Left kidney (tissue), 8 donors: ENCODE measurements at places on chromosomes 6 and 20.

GRCh38 chr20:48482790-48483189 is 345.0 kb downstream of the PREX1 start:
- no peak for DNase-seq

DNA sequence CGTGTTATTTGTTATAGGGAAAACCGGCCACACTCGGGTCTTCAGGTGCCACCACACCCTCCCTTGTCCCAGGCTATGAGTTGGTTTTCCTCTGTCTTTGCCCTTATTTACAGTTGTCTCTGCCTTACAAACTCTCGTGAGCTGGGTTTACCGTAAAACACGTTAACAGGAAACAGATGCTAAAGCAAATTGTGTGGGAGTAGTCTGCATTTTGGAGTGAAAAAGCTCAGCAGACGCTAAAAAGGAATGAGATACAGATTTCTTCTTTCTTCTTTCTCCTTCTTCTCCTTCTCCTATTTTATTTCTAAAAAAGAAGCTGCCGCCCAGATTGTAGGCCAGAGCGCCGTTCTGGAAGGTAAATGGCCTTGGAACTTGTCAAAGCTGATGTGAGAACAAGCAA is 51.9 kb downstream of the APCDD1L start:
- DNase-seq, result no peak

DNA sequence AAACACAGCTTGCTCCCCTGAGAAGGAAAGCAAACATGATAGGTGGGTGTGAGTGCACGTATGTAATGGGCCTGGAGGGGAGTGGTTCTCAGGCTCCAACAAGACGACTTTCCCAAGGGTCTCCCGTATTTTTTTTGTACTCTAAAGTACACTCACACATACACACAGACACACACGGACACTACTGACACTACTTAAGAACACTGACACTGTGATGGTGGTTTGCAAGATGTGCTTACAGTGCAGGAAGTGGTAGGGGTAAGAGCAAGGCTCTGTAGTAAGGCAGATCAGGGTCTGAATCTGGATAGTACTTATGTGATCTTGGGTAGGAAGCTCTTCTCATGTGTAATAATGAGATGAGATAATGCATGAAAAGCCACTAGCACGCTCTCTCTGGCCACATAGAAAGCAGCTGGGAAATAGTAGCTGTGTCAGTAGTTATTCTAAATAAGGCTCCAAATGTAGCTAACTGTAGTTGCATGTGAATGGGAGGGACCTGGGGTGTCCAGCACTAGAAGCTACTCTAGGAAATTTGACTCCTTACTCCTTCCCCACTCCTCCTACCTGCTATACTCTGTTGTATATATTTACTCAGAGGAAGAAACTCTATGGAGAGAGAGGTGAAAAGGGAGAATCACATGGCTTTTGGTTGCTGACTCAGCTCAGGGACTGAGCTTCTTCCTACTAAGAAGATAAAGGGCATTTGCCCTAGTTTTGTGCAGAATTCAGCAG is 8.4 kb upstream of the ZBTB24 start:
- DNase-seq, result no peak

DNA sequence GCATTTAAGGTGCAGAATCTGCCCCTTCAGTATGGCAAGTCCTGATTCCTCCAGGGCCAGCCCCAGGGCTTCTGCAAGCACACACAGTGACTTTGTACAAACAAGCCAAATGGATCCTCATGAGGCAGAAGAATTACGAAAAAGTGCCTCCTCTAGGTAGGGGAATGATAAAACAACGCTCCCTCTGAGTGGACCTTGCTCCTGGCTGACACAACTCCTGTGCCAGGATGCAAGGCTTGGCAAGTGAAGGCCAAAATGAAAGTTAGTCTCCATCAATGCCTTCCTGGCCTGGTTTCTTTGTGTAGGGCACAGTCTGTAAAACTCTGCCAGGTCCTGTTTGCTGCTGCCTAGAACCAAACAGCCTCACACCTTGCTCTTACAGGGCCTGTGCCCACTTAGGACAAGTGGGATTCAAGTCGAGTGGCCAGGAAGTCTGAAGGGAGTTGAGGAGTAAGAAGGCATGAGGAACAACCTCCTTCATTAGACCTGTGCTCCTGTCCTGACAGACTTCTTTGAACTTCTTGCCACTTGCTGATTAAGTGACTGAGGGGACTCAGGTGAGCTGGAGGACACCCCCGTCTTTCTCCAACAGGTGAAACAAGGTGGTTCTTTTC is 417.1 kb downstream of the CDC5L start:
- no peak for DNase-seq

DNA sequence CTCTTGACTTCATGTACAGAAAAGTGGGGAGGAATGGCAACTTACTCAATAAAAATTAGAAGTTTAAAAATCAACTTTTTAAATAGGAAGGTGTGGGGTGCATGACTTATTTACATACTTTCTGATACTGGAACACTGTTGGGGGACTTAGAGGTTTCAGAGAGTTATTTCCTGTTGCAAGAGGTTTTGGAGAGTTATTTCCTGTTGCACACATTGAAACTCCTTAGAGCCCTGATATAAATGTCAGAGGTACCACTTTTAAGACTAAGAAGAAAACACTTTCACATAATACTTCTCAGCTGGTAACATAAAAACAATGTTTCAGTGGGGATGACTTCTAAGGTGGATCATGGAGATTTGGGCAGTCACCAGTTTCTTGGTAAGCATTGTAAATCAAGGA is 579.9 kb downstream of the MMUT start:
- no peak for DNase-seq

DNA sequence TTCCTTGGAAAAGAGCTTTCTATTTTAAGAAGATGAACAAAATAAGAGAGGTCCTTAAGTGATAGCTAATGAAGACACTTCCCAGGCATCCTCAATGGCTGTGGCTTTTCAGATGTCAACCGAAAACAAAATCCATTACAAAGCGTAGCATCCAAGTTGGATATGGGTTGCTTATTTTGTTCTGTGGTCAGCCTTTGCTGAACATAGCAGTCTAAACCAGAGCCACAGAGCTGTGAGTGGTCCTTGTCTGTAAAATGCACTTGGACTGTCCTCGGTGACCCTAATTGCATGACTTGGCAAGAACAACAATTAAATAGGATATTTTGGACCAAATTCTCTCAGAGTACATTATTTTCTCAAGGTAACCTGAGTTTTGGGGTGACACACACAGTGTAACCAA is 10.4 kb upstream of the BFSP1 start:
- DNase-seq, result no peak

- no peak for DNase-seq
Observed at GRCh38 chr6:1700278-1700967, 90.7 kb downstream of the FOXC1 start.

- DNase-seq, result no peak
Observed at GRCh38 chr20:62918147-62918546, 8.2 kb downstream of the DIDO1 start.
